Muscle of leg (tissue), 16 donors: ENCODE measurements at places on chromosomes 3 and 15. TPM values are rescaled to one million over a fixed set of nuclear protein-coding genes. Genes with fewer than 3 reads are reported as not detected.

The OXSR1 gene
- 25.5 TPM for total RNA-seq

The DPPA4 gene
- 0.58 TPM for total RNA-seq

The ADGRG7 gene
- not detected for total RNA-seq

The WDR49 gene
- total RNA-seq, result 0.58 TPM

The UBE2Q2 gene
- 41.8 TPM for total RNA-seq

The FBXO40 gene
- 2.4 TPM for total RNA-seq

The MASP1 gene
- total RNA-seq, result 8.2 TPM

The PSMA4 gene
- total RNA-seq, result 170 TPM

The MUSTN1 gene
- total RNA-seq, result 165 TPM

The DMXL2 gene
- 18.7 TPM for total RNA-seq

DNA sequence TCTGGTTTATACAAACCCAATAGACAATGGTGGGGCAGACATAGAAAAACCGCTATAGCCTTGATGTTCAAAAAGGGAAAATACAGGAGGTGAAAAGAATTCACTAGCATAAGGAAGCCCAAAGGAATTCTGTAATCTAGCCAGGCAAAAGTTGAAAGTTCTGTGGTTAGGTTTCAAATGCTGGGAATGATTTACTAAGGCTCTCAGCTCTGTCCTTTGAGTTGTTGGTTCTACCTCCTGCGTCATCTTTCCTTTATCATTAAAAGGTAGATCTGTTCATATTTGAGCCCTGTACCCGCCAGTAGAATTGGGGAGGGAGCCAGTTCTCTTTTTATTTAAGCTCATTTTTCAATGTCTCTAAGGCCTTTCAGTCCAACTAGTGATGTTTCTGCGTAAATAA, 866.5 kb downstream of the IGSF11 start:
- no peak overlapping the region for H3K27ac ChIP-seq
- no peak for DNase-seq
- no peaks in the 10 kb centered on the region for H3K27me3 ChIP-seq
- H3K4me1 ChIP-seq, result no peaks in the 10 kb centered on the region
- H3K36me3 ChIP-seq, result no peaks in the 10 kb centered on the region

DNA sequence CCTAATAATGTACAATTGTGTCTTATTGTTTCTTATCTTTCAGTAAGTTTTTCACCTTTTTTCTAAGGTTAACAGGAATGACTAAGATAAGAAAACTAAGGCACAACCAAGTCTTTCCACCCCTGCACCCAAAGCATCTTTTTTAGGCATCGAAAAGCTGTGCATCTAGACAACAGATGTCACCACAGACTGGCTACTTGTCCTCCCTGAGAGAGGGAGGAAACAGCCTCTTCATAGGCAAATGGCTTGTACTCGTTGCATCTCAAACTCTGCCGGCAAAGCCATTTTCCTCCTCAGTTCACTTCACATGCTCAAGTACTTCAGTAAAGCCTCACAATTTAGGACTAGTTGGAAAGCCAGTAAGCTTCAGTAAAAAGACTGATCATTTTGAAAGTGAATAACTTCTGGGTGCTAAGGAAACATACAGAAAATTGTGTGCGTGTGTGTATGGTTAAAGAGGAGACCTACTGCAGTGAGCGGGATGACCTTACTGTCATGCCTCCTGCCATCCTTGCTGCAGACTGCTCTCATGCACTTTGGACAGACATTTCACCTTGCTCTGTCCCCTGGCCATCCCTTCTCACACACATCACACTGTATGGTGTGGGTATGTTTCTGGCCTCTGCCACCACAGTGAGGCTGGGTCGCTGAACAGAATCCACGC, 36.5 kb upstream of the HACD2 start:
- H3K36me3 ChIP-seq, result peaks cover 2% of the 10 kb centered on the region
- no peaks in the 10 kb centered on the region for H3K27me3 ChIP-seq
- H3K4me1 ChIP-seq, result peaks cover 20% of the 10 kb centered on the region
- H3K27ac ChIP-seq, result no peak overlapping the region
- no peak overlapping the region for H3K4me3 ChIP-seq

- no peaks in the 10 kb centered on the region for H3K27me3 ChIP-seq
- H3K27ac ChIP-seq, result no peak overlapping the region
- no peaks in the 10 kb centered on the region for H3K36me3 ChIP-seq
These were observed 5.9 kb upstream of the FAM3D start for GRCh38 chr3:58672451-58672850.

DNA sequence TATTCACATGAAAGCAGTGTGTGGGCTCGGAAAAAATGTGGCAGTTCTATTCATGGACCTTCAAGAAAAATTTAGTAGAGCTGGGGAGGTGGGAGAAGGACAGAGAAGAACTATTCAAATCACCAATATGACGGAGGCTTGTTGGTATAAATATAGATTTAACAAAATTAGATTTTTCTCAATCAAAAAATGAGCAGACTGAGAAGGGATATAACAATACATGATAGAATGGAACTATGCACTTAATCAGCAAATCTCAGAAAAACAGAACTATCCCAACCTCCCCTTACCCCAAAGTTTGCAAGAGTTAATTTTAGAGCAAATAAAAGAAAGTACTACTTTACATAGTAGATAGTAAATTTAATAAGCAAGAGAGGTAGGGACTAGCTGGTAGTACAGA, 194.6 kb upstream of the BCL6 start:
- peaks cover 9% of the 10 kb centered on the region for H3K4me1 ChIP-seq
- DNase-seq, result no peak

- peaks cover 2% of the 10 kb centered on the region for H3K4me1 ChIP-seq
- no peak overlapping the region for H3K4me3 ChIP-seq
- H3K36me3 ChIP-seq, result no peaks in the 10 kb centered on the region
These were observed 171.8 kb downstream of the TMEM108 start for GRCh38 chr3:133209871-133210550.

DNA sequence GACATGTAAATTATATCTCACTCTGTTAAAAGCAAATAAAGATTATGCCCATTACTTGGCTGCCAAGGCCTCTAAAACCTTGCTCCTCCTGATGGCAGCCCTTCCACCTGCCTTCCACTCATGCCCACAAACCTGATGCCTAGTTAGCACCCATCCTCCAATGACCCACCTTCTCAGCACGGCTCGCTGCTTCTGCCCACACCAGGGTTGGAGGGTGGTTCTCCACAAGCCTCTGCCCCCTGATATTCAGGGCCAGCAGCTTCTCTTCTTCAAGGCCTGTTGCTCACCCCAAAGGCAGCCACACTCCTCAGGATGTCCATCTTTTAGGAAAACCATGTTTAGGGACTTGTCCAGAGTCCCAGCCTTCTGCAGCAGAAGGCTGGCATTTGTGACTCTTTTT, 263.4 kb upstream of the TLE3 start:
- peaks cover 5% of the 10 kb centered on the region for H3K4me1 ChIP-seq
- H3K36me3 ChIP-seq, result no peaks in the 10 kb centered on the region
- DNase-seq, result no peak
- no peak overlapping the region for H3K27ac ChIP-seq

DNA sequence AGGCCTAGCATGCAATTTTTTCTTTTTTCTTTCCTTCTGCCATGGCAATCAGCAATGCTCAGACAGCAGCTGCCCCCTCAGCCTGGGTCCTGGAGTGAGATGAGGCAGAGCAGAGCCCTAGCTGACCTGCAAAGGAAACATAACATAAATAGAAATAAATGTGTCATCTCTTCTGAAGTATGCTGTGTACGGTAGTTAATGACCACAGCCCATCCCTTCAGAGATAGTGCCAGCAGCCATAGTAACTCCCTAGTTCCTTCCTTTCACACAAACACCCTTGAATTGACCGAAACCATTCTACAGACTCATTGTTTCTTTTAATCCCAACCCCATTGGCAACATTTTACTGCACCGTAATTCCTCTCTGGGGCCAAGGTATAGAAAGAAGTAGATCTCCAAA, 8.4 kb upstream of the CD47 start:
- no peaks in the 10 kb centered on the region for H3K36me3 ChIP-seq
- H3K4me1 ChIP-seq, result peaks cover 6% of the 10 kb centered on the region
- DNase-seq, result no peak
- H3K27ac ChIP-seq, result no peak overlapping the region
- H3K27me3 ChIP-seq, result no peaks in the 10 kb centered on the region

DNA sequence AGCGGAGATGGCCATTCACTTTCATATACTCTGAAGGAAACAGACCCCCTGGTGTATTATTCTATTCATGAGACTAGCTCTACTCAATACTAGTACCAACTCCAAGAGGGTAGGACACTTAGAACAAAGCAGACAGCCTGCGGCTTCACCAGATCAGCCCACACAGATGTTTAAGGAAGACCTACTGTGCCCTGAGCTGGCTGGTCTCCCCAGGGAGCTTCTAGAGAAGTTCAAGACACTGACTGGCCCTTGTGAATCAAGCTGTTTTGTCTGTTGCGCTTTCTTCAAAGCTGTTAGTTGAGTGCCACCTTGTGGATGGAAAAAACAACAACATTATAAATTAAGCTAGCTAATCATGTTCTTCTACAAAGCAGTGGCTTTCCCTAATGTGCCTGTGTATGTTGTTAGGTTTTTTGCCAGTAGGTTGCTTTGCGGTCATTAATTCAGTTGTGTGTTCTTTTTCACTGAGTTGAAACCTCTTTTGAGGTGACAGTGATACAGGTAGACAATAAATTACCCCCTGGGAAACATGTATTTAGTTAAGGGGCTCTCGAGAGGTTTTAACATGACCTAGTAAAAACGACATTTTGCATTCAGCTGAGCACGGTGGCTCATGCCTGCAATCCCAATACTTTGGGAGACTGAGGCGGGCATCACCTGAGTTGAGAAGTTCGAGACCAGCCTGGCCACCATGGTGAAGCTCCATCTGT, 64.2 kb upstream of the MYZAP start:
- H3K36me3 ChIP-seq, result peaks cover 6% of the 10 kb centered on the region
- DNase-seq, result peak; percentile 92
- no peaks in the 10 kb centered on the region for H3K27me3 ChIP-seq
- peaks cover 4% of the 10 kb centered on the region for H3K4me1 ChIP-seq
- no peak overlapping the region for H3K27ac ChIP-seq

- H3K36me3 ChIP-seq, result no peaks in the 10 kb centered on the region
- peak; percentile 50 for DNase-seq
- no peaks in the 10 kb centered on the region for H3K27me3 ChIP-seq
- no peak overlapping the region for H3K27ac ChIP-seq
These were observed 12.8 kb upstream of the SETMAR start for GRCh38 chr3:4290272-4290893.

DNA sequence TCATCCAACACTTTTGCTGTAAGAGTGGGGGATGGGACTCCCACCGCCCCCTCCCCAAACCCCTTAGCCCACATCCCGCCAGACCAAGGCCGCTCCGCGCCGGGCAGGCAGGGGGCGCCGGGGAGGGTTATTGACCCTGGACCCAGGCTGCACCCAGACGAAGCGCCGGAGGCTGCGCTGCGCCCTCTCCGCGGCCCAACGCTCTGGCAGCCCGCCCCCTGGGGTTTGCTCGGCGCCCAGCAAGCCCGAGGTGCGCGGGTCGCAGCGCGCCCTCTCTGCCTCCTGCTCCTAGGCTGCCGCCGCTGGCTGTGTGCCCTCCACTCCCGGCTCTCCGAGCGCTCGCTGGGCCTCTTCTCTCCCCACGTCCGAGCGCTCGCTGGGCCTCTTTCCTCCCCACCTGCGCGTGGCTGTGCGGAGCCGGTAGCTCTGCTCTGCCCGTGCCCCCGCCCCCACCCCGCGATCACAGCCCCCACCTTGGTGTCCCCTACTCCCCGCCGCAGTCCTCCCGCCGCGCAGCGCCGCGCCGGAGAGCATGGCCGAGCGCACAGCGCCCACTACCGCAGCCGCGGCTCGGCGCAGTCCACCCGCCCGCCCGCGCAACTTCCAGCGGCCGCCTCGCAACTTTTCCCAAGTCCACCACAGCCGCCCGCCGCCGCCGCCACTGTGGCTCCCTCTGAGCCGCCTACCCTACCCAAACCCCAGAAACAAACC, 1.2 kb downstream of the MECOM start:
- no peaks in the 10 kb centered on the region for H3K36me3 ChIP-seq
- peak overlapping the region; percentile 87 for H3K27ac ChIP-seq
- H3K4me3 ChIP-seq, result peak overlapping the region; percentile 52
- H3K4me1 ChIP-seq, result peaks cover 35% of the 10 kb centered on the region
- peaks cover 87% of the 10 kb centered on the region for H3K27me3 ChIP-seq

GRCh38 chr3:108106031-108106430, 15.2 kb upstream of the CD47 start:
- H3K4me1 ChIP-seq, result peaks cover 8% of the 10 kb centered on the region
- H3K27ac ChIP-seq, result no peak overlapping the region
- H3K27me3 ChIP-seq, result no peaks in the 10 kb centered on the region
- no peaks in the 10 kb centered on the region for H3K36me3 ChIP-seq

DNA sequence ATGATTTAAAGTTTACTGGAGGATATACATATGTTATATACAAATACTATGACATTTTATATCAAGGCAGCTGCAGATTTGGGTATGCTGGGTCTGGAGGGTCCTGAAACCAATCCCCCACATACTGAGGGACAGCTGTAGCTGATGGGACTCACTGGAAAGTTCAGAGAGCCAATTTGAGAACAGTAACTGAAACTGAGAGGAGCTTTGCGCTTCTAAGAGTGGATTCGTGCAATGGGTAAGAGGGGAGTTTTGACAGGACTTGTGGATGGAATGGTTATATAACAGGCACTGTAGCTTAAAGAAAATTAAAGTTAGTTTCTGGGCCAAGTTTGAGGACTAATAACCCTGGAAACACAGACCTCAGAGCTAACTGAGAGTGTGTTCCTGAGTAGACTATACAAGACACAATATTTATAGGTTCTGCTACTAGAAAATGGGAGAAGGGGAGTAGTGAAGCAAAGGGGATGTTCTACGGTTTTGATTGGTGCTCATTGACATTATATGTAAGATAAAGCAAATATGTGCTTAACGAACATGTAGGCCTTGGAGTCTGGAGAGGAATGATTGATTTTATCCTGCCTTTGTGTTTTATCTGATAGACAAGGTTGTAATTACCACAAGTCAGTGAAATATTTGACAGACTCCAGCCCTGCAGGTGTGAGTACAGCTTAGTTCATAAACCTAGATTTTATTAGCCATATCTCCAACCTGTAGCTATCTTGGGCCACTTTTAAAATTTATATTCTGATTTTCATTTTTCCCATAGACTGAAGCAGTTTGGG, 4.8 kb upstream of the ZMAT3 start:
- no peaks in the 10 kb centered on the region for H3K27me3 ChIP-seq
- no peaks in the 10 kb centered on the region for H3K36me3 ChIP-seq
- H3K27ac ChIP-seq, result no peak overlapping the region
- H3K4me3 ChIP-seq, result no peak overlapping the region
- DNase-seq, result no peak

DNA sequence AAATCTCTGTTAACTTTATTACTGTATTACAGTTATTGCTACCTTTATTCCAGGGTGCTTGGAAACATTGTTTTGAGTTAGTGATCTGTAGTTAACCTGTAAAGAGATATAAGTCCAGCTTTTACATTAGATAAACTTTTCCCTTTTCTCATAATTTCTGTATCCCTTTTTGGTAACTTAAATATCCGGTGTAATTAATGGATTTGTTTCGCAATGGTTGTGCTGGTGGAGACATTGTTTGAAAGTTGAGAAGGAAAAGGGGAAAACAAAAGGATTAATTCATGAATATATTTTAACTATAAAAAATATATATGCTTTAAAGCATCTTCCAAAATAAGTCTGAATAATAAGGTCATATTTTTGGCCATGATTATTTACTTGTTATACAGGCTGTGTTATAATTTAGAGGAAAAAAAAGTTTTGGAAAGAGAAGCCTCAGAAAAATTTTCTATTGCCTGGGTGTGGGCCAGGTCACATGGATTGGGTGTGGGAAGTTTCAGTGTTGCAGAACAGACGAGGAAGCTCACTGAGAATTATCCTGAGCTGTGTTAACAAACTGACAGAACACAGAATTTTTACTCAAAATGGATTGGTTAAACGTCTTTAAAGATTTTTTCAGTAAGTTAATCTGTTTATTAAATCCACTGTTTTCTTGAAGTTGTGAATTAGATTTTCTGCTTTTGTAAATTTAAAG, 27.7 kb upstream of the IL20RB start:
- no peak overlapping the region for H3K27ac ChIP-seq
- peak; percentile 86 for DNase-seq
- H3K4me1 ChIP-seq, result no peaks in the 10 kb centered on the region
- no peak overlapping the region for H3K4me3 ChIP-seq
- no peaks in the 10 kb centered on the region for H3K27me3 ChIP-seq
